Right renal cortex interstitium (tissue), 3 donors: ENCODE measurements at places on chromosomes 5 and 9. TPM values are rescaled to one million over a fixed set of nuclear protein-coding genes. Genes with fewer than 3 reads are reported as not detected.

ADRB2 gene
- 0.34 TPM for polyA plus RNA-seq

PCDHA11 gene
- polyA plus RNA-seq, result 0.16 TPM

PCAT7 gene
- polyA plus RNA-seq, result 0.54 TPM

REEP2 gene
- 7.2 TPM for polyA plus RNA-seq

IL5 gene
- polyA plus RNA-seq, result not detected

KLHL3 gene
- 17.9 TPM for polyA plus RNA-seq

FOXI1 gene
- 7.0 TPM for polyA plus RNA-seq

OR2S2 gene
- not detected for polyA plus RNA-seq

NDST1 gene
- 54.2 TPM for polyA plus RNA-seq

SPAAR gene
- polyA plus RNA-seq, result 1.5 TPM

IFNA2 gene
- polyA plus RNA-seq, result not detected

ARL15 gene
- polyA plus RNA-seq, result 34.0 TPM

SPINK7 gene
- not detected for polyA plus RNA-seq

GZMA gene
- polyA plus RNA-seq, result 1.1 TPM

EPB41L4B gene
- polyA plus RNA-seq, result 14.3 TPM

TPPP gene
- 2.9 TPM for polyA plus RNA-seq

PRLR gene
- polyA plus RNA-seq, result 42.9 TPM

PCDHB10 gene
- 7.9 TPM for polyA plus RNA-seq

TRIM7 gene
- polyA plus RNA-seq, result 0.13 TPM

WWC1 gene
- polyA plus RNA-seq, result 89.7 TPM

SLC34A1 gene
- polyA plus RNA-seq, result 157 TPM

ATG12 gene
- polyA plus RNA-seq, result 53.1 TPM

NRG2 gene
- polyA plus RNA-seq, result 1.5 TPM

GABRB2 gene
- 2.1 TPM for polyA plus RNA-seq

ADGRD2 gene
- polyA plus RNA-seq, result not detected

IRX2 gene
- 24.0 TPM for polyA plus RNA-seq

CNTNAP3B gene
- polyA plus RNA-seq, result 9.2 TPM

FAXDC2 gene
- 35.9 TPM for polyA plus RNA-seq

TTF1 gene
- 19.7 TPM for polyA plus RNA-seq

EXOSC3 gene
- polyA plus RNA-seq, result 40.7 TPM

RASGRF2 gene
- 1.8 TPM for polyA plus RNA-seq

LHX3 gene
- polyA plus RNA-seq, result not detected

TXNDC8 gene
- polyA plus RNA-seq, result not detected

RMRP gene
- not detected for polyA plus RNA-seq

ENTPD8 gene
- 0.19 TPM for polyA plus RNA-seq

CATSPER3 gene
- polyA plus RNA-seq, result 1.2 TPM

MAMDC2 gene
- polyA plus RNA-seq, result 8.6 TPM

CCL27 gene
- 0.61 TPM for polyA plus RNA-seq

NELFB gene
- 45.5 TPM for polyA plus RNA-seq

CARTPT gene
- not detected for polyA plus RNA-seq

PAEP gene
- not detected for polyA plus RNA-seq

NMUR2 gene
- 0.15 TPM for polyA plus RNA-seq

ALDH1A1 gene
- 323 TPM for polyA plus RNA-seq
